ENCODE measurements at places on chromosomes 4 and X.

DNA sequence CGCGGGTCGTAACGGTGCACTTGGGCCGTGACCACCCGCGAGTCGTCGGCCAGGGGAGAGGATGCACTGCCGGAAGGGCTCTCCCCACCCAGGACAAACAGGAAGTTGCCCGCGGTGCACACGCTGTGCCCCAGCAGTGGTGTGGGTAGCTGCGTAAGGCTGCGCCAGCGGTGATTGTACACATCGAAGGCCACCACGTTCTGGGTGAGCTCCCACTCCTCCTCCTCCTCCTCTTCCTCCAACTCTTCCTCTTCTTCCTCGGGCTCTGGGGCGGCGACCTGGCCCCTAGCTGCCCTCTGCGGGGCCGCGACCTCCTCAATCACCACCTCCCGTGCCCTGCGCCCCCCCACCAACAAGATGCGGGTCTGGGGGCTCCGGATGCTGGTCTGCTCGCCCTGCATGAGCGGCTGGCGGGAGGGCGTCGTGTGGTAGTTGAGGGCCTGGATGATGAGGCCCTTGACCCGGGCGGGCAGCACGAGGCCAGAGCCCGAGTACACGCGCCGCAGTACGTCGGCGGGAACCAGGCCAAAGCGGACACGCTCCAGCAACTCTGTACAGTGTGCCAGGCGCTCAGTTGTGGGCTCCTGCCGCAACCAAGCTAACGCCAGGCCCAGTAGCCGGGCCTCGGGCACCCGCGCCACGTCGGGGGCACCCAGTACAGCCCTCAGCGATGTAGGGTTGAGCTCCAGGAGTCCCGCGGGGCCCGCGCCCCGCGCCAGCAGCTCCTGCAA is 1.4 kb downstream of the KLHL34 start:
- DNase-seq: no peak

DNA sequence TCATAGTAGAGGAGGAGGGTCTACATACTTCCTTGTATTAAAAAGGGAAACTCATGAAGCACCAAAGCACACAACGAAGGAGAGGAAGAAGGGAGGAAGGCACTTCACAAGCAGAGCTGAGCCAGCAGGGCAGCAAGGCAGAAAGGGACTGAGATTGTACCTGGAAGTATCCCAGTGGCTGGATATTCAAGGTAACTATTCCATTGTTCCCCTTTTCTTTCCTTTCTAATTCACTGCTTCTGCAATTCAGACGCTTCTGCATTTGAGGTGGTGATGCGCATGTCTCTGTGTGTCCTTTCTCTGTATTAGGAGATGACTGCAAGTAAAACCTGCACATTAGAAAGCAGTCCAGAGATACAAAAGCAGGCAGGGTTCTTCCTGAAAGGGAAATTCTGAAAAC is 54.9 kb downstream of the UBQLN2 start:
- DNase-seq: no peak

GRCh38 chr4:71212216-71212615 is 126.6 kb upstream of the SLC4A4 start:
- no peak for DNase-seq

GRCh38 chrX:63349307-63349706 is 1.8 kb downstream of the SPIN4 start:
- no peak for DNase-seq

DNA sequence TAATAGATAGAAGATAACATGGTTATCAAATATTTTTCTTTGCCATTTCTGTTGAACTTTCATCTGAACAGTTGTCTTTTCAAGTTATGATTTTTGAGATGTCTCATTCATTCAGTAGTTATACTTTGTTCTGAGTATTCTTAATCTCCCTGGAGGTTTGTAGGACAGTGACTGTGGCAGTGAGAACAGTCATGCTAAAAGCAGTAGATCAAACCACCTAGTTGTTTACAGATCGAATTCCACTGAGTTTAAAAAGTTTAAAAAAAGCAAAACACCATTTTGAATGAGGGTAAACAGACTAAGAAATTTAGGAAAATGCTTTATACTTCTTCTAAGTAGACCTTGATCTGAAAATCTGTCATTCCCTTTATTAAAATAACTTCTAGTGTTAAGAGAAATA is 107.2 kb downstream of the CEP135 start:
- DNase-seq: no peak
